ENCODE measurements at places on chromosomes 12 and 14.
A peak's percentile ranks its signal among the peaks of the same experiment; 100 is the strongest.

DNA sequence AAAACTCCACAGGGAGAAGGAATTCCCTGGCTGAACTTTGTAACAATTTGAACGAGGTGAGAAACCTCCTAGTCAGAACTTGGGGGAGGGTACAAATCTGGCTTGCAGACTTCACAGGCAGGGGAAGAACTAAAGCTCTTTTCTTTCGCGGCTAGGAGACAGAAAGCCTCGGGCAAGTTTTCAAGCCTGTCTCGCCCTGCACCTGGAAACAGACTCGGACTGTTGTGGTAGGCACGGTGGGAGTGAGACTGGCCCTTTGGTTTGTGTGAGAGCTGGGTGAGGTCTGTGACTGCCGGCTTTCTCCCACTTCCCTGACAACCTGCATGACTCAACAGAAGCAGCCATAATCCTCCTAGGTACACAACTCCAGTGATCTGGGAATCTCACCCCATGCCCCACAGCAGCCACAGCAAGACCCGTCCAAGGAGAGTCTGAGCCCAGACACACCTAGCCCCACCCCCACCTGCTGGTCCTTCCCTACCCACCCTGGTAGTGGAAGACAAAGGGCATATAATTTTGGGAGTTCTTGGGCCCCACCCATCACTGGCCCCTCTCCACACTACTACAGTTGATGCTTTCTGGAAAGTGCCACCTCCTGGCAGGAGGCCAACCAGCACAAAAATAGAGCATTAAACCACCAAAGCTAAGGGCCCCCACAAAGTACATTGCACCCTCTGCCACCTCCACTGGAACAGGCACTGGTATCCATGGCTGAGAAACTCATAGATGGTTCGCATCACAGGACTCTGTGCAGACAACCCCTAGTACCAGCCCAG, 102.7 kb upstream of the ST8SIA1 start:
- DNase-seq, result no peak

- DNase-seq, result no peak
Measured at GRCh38 chr12:130919086-130919485, 34.6 kb upstream of the ADGRD1 start.

- DNase-seq, result no peak
Measured at GRCh38 chr14:89613260-89614008, 196.4 kb upstream of the FOXN3 start.

DNA sequence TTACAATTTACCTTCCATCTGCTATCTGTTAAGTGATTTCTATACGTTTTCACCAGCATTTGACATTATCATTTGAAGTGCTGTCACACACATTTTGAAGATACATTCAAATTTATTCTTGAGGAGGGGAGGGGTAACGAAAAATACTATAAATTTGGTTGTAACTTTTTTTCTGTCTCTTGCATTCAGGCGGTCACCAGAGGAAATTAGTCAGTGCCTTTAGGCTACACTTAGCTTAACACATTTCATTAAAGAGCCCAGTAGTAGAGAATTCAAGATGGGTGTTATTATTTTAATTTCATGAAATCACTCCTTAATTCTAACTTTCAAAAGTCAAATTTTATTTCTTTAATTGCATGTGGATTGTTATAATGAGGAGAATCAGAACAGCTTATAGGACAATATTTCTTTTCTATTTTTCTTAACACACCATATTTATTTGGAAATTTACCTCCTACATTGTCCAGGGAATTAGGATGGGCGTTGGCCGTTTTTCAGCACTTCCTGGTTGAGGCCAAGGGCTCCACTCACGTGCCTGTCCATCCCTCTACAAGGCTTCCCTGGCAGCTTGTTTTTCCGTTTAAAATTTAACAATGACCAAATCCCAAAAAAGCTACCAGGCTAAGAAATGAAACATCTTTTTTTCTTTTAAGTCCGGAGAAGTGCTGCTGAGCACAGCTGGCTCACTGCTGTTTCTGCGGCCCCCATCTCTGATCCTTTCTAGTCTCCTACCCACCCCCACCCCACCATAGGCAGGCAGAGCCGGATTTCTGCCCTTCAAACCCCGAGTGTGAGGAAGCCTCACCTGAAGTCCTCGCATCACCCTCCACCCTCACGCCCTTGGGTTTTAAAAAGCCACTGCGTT, 1.1 kb upstream of the FAR2 start:
- no peak for DNase-seq

DNA sequence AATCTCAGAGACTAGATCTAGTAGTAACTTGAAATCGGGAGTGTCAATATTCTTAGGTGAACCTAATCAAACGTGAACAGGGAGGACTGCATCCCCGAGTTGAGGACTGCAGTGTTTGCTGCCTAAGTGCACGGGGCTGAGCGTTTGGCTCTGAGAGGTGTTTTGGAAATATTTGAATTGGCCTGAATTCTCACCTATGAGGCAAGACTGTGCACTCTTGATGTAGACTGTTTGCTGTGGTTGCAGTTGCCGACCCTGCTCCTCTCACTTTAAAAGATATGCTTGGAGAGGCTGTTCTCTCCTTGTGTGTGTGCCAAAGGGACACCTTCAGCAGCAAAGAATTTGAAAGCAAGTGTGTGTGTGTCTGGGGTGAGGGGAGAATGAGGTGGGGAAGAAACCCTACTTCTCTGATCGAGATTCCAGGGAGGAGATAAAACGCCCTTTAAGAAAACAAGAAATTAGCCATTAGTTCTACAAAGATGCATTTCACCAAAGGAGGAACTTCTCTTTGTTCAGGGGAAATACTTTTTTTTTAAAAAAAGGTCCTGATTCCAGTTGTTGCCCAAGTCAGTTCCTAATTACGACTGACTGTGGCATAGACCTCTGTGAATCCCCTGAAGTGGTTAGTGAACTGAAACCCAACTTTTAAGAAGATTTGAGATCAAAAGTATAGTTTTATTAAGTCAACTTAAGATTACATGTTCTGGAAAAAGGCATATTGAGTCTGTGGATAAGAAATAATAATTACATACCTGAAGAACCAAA, 106.6 kb downstream of the DYRK2 start:
- no peak for DNase-seq

GRCh38 chr14:22460461-22461195, 128.4 kb downstream of the DAD1 start:
- DNase-seq, result no peak

- no peak for DNase-seq
Measured at GRCh38 chr12:27123642-27124041, 41.3 kb upstream of the C12orf71 start.

- no peak for DNase-seq
Measured at GRCh38 chr14:104694475-104694950, 5.1 kb downstream of the INF2 start.

DNA sequence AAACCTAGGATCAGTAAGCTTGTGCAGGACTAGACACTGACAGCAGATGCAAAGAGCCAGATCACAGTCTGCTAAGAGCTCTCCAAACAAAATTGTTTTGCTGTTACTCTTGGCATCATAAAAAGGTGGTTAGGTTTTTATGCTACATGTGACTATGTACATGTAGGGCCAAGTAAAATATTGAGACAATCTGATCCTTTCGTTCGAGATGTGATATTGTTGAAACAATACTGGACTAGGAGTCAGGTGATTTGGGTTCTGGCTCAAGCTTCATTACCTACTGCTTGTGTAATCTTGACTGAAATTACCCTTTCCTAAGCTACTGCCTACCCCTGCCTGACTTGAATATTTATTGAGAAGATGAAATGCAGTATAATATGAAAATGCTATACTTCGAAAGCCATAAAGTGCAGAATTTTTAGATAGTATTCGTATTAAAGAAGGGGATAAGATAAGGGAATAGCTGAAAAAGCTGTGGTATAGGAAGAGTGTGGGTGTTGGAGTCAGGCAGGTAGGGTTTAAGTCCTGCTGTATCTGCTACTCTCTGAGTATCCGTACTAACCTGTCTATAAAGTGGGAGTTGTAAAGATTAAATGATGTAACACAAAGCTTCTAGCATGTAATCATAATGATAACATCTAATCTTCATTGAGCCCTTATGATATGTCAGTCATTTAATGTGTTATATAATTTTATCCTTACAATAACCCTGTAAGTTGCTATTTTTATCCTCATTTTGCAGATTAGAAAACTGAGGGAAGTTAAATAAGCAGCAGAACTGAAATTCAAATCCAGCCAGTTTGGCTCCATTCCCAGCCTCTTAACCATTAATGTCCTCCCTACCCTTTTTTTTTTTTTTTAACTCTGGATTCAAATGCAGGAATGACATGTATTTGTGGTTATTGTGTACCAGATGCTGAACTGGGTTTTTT, 38.6 kb upstream of the ATF1 start:
- no peak for DNase-seq

DNA sequence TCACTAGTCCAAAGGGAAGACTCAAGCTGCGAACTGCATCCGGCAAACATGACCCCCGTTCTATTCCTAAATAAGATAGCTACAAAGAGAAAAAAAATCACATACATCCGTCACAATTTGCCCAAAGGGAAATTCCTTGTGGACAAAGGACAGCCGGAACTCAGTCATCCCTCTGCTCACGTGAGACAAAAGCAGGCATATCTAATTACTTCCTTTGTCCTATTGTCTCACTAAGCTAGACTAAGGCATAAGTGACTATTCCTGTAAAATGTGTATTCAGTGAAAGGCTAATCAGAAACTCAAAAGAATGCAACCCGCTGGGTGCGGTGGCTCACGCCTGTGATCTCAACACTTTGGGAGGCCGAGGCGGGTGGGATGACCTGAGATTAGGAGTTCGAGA, 27.2 kb upstream of the NINJ2 start:
- no peak for DNase-seq

DNA sequence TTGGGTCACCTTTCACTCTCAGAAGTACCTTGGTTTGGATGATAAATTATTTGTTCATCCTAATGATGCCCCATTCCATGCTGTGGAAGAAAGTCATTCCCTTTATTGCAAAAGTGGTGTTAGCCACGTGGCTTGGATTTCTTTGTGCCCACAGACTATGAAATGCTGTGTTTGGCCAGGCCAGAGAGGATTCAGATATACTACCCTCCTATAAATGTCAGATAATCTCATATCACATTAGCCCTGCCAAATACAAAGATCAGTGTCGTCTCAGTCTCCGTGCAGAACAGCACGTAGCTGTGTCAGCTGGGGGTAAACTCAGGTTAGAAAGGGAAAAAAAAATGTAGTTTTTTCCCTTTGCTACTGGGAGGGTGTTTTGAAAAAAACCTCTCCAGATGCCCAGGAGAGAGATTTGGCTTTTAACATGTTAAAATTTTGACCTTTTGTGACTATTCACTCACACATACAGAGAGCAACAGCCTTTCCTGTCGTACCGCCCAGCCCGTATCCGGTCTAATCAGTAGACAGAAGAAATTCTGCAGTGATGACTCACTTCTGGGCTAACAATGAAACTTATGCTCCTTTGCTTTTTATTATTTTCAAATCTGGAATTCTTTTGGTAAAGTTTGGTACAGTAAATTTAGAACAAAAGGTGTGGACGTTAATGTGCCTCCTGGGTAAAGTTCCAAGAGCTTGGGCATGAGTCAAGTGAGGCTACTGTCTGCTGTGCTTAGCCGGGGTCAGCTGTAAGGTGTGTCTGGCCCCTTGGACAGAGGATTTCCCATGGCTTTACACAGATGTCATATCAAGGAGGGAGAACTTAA, 8.5 kb upstream of the PTPRB start:
- no peak for DNase-seq

DNA sequence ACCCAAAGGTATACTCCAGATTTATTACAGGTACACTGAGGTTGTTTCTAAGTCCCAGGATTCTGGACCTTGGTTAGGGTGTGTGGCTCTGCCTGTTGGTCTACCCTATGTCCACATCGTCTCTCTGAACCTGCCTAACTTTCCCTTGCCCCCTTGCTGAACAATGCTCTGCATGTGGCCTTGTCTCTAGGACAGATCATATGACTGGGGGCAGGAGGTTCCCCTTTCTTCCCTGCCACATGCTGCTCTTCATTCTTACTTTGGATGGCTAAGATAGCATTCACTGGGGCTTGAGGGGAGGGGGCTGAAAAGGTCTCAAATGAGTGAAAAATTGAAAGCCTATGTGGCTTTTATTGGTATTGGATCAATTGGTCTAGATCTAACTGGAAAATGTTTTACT, 49.2 kb downstream of the MBIP start:
- no peak for DNase-seq

DNA sequence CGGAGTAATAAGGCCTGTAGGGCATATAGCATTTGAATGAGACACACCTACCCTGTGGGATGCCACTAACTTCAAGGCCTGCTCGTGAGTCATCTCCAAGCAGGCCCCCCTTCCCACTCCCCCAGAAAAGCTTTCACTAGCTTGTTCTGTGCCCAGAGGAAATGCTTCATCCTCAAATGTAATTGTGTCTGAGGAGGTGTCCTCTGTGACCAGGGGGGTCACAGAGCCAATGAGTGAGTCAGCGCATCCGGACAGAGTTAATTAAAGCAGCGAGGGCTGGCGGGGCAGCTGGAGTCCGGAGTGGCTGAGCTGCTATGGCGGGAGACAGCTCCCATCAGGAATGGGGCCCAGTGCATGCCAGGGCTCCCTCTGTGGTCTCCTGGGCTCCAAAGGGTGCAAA, 27.0 kb upstream of the ESRRB start:
- DNase-seq, result no peak

DNA sequence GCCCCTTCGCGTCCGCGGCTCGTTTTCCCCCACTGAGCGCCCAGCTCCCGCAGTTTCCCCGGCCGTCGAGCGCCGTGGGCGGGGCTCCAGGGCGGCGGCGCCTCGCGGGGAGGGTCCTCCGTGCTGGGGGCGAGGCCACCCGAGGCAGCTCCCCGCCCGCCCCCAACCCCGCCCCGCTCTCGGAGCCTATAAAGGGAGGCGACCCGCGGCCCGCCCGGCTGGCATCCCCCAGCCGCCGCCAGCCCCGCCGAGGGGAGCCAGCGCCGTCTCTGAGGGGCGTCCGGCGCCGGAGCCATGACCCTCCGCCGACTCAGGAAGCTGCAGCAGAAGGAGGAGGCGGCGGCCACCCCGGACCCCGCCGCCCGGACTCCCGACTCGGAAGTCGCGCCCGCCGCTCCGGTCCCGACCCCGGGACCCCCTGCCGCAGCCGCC, at the start of gene TAMALIN:
Gene TAMALIN (plus strand): TSS at position 221 of the 432 bp plus-strand sequence. CDS start 74 bp downstream, at position 295.
- peak; percentile 61 for DNase-seq

- no peak for DNase-seq
Measured at GRCh38 chr12:88142610-88142991, 494 bp downstream of the TMTC3 start.

- DNase-seq, result no peak
Measured at GRCh38 chr14:54671537-54671936, 104.6 kb downstream of the SAMD4A start.

DNA sequence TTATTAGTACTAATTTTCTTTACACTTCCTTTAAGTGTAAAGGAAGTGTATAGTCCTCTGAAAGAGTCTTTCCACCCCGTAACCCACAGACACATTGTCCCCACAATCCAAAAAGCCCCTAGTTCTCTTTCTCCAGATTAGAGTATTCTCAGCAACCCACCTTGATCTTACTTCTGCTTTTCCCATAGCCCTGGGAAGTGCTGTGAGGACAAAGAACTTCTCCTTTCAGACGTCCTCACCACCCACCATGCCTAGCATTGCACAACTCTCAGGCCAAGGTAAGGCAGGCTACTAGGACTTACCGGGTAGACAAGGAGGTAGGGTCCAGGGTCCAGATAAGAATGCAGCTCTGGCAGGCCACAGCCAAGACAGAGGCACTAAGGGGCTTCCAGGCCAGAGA, 7.4 kb downstream of the AAAS start:
- no peak for DNase-seq

Data from stimulated activated CD8-positive, alpha-beta memory T cell treated with anti-CD3 and anti-CD28 coated beads, Interleukin-15, amount 100 ng/mL, for 4 hours (primary cell).